Fibroblast of pulmonary artery (primary cell): ENCODE measurements at places on chromosomes 6 and 20.

GRCh38 chr6:147530132-147531060 is 21.9 kb downstream of the SAMD5 start:
- no peak for DNase-seq

- peak; percentile 99 for DNase-seq
Observed at GRCh38 chr20:1469925-1470571, 3.4 kb upstream of the NSFL1C start.

GRCh38 chr20:44728801-44729443 is 13.8 kb downstream of the CCN5 start:
- peak; percentile 80 for DNase-seq

DNA sequence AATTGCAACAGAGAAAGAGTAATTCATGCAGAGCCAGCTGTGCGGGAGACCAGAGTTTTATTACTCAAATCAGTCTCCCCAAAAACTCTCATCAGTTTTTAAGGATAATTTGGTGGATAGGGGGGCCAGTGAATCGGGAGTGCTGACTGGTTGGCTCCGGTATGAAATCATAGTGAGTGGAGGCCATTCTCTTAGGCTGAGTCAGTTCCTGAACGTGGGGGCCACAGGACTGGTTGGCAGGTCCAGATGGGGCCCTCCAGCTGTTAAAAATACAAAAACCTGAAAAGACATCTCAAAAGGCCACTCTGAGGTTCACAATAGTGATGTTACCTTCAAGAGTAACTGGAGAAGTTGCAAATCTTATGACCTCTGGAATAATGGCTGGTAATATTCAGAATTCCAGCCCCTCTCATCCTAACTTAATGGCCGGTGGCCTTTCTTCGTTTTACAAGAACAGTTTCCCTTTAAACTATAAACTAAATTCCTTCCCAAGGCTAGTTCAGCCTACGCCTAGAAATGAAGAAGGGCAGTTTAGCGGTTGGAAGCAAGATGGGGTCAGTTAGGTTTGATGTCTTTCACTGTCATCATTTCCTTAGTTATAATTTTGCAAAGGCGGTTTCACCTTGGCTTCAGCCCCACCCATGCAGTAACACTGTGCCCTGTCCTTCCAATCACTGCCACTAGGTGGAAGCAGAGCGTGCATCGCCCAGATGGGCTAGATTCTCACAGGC is 6.8 kb upstream of the MICA start:
- DNase-seq: peak; percentile 84

DNA sequence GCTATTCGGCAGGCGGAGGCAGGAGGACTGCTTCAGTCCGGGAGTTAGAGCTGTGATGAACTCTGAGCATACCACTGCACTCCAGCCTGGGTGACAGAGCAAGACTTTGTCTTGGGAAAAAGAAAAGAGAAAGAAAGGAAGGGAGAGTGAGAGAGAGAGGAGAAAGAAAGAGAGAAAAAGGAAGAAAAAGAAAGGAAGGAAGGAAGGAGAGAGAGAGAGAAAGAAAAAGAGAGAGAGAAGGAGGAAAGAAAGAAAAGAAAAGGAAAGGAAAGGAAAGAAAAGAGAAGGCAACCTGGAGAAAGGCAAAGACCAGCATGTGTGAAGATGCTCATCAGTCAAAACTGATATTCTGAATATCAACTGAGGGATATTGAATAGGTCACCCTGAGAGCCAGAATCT is 143.1 kb upstream of the SASH1 start:
- DNase-seq: no peak

GRCh38 chr6:32700391-32701040 is 34.1 kb upstream of the HLA-DQB1 start:
- peak; percentile 80 for DNase-seq

DNA sequence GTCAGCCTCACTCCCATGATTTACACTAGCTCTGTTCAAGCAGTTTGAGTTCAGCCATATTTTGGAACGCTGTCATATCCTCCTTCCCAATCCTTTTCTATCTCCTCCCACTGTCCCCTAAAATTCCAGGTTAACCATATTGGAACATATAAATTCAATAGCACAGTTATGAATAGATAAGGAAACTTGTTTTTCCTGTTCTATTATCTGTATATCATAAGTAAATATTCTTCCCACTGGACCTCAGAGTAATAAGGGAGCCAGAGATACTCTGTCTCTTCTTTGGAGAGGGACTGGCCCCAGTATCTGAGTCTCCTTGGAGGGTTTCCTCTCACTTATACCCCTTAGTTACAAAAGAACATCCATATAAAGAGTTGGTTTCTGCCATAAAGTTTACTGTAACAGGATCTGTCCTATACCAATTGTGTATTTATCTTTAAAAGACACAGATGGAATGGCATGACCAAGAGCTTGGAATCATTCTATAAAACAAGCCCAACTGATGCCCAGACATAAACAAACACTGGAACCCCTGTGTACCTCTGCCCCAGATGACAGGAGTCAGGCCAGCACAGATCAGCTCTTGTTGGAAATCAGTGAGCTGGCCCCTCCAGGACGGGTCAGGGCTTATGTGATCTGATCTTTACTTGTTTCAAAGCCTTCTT is 67.1 kb downstream of the EPB41L2 start:
- DNase-seq: no peak

GRCh38 chr20:23508449-23509229 is 17.7 kb downstream of the CST8 start:
- no peak for DNase-seq
